Activated CD4-positive, alpha-beta T cell treated with anti-CD3 and anti-CD28 coated beads, Interleukin-2, amount 10 ng/mL, durations not matched to agents 7 days and 5 days (primary cell): ENCODE measurements at places on chromosomes 6 and 20. TPM values are rescaled to one million over a fixed set of nuclear protein-coding genes. Genes with fewer than 3 reads are reported as not detected.

The MYO6 gene
- 0.67 TPM for total RNA-seq

The NOTCH4 gene
- 0.20 TPM for total RNA-seq

The KIF25 gene
- total RNA-seq, result not detected

The OGFR gene
- total RNA-seq, result 84.9 TPM
